ENCODE measurements at places on chromosomes 3 and 15.

GRCh38 chr3:10526366-10526765 lies 21.0 kb upstream of the ATP2B2 start:
- no peak for DNase-seq

GRCh38 chr15:71375934-71376333 lies 260.7 kb downstream of the THSD4 start:
- DNase-seq, result no peak

DNA sequence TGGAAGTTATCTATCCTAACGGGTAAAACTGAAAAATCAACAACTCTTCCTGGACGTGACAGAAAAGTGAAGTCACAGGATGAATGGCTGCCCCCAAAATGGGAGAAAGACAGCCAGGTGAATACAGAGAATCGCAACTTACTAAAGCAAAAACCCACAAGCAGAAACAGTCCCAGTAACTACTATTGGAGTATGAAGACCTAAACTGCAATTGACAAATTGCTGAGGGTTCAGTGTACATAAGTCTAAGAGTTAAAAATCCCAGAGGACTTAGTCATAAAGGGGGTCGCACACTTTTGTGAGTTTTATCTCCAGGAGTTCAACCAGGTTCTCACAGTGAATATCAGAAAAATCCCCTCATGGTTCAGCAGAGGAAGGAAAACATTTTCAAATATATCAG lies 56.8 kb upstream of the IMPG2 start:
- DNase-seq, result no peak

DNA sequence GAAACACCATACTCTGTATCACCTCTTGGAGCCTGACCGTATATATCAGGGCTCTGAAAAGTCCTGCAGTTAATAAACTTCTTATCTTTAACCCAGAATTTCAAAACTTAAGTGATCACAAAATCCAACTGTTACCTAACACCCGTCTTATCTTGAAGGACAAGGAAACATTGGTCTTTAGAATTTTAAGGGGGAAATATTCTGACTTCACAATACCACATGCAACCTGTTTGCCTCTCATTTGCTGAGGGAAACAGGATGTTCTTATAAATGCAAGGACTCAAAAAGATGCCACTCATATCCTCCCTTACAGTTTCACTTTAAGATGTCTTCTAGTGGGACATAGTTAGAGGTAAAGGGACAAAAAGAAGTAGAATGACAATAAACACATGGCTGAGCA lies 67.9 kb downstream of the CRTC3 start:
- DNase-seq, result no peak

DNA sequence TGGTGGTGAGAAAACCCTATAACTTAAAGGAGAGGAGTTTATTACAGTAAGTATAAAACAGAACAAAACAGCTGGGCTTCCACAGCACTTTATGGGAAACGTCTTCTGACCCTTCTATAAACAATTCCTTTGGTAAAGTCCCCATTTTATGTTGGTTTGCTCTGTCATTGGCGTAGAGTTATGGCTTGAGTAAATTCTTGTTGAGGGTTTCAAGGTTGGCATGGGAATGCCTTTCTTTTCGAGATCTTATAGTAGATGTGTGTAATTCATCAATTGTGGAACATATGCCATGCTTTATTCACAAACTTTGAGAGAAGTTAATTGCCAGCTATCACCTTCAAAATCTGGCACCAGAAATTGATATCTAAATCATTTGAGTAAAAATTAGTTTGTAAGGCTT lies 11.6 kb upstream of the CHL1 start:
- DNase-seq, result no peak

DNA sequence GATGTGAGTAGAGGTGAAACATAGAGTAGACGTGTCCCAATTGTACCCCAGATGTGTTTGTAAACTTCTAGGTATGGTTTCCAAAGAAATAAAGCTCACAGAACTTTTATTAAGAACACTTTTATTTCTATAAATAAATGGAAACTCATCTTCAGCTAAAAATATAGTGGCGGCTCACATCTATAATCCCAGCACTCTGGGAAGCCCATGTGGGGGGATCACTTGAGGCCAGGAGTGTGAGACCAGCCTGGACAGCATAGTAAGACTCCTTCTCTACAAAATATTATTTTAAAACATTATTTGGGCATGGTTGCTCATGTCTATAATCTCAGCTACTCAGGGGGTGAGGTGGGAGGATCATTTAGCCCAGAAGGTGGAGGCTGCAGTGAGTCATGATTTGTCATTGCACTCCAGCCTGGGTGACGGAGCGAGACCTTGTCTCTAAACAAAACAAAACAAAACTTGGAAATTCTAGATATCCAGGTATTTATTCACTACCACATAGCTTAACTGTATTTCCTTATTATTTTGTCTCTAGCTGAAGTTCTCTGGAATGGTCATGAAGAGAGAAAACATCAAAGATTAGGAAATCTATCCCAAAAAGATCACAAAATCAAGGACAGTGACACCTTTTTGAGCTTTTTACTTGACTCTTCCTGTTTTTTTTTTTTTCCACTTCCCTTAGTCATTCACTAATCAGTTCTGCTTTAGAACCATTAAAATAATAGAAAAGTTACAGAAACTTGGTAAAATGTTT lies 258.1 kb downstream of the TIGIT start:
- DNase-seq, result no peak

- no peak for DNase-seq
Measured at GRCh38 chr3:141710888-141711616, 27.0 kb upstream of the RNF7 start.

- DNase-seq, result no peak
Measured at GRCh38 chr3:46085421-46086082, 58.3 kb upstream of the XCR1 start.

DNA sequence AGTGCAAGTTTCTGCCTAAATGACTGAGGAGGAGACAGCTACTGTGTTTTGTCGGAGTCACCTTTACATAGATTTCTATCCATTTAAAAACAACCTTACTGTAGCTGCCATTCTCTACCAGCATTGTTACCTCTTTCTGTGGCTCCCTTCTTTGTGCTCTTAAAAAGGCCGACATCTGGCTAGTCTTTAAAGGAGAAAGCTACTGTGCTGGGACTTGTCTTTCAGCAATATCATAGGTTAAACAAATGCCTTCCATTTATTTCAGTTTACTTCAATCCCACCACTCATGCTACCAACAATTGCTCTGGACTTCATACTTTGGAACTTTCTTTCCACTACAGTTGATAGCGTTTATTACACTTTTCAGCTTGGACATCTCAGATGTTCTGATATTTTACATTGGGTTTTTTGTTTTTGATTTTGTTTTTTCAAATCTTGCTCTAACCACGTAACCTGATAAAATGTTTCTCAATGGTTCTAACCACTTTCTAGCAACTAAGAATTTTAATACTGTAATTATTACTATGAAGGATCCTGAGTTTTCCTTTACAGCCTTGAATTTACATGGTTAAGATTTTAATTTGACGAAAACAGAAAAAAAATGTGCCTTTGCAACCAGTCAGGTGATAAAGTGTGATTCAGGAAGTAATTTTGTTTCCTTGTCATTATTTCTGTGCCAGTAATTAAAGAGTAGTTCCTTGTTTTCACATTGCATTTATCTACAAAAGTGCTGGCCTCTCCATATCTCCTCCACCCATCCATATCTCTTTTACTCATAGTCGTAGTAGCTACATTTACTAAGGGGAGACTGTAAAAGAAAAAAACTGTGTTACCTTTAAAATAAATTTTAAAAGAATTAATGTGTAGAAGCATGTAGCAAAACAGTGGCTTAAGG lies 1.3 kb upstream of the CBLB start:
- no peak for DNase-seq

DNA sequence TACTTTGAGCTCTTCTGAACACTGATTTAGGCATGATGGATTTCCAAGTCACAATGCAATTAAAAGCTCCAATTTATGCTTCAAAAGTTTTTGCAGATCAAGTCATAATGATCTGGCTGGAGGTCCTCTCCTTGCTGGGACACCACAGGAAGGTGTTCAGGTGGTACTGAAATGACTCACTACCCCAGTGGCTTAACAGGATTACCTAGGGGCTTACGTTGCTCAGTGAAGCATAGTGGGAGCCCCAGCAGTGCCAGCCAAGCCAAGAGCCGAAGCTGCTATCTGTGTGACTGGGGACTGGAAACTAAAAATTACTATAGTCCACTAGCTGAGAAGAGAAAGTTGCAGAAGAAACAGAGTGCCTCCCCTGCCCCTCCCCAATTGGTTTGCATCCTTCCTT lies 110.1 kb upstream of the LPP start:
- no peak for DNase-seq

- DNase-seq, result no peak
Measured at GRCh38 chr3:148078658-148079057, 619.0 kb upstream of the AGTR1 start.

DNA sequence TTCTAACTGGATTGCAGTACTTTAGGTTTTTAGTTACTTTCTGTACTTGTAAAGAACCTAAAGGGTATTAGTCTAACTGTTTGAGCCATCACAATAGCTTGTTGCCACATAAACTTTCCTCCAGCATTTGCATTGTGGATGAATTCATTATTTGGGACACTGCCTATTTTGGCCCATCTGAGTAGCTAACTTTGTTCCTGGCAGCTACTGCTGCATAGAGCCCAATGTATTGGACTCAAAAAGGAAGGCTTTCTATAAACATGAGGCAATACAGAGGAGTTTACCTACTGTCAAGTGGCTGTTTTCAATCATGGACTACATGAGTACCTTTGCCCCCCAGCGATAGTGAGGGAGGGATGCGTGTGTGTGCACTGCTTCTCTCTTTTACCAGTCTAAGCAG lies 1.9 kb downstream of the ROBO2 start:
- DNase-seq, result no peak

DNA sequence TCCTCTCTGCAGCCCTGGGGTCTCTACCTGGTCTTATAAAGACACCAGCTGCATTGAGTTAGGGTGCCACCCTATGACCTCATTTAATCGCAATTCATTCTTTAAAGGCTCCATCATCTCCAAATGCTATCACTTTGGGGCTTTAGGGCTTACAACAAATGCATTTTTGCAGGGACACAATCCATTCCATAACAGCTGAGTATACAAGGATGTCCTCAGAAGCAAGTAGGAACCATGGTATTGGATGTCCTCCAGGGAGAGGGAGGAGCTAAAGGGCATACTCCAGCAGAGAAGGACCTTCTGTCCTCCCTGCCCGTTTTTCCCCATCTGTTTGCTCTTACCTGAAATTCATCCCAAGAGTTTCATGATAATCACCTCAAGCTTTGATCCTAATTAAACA lies 30.3 kb downstream of the UMPS start:
- DNase-seq, result no peak

DNA sequence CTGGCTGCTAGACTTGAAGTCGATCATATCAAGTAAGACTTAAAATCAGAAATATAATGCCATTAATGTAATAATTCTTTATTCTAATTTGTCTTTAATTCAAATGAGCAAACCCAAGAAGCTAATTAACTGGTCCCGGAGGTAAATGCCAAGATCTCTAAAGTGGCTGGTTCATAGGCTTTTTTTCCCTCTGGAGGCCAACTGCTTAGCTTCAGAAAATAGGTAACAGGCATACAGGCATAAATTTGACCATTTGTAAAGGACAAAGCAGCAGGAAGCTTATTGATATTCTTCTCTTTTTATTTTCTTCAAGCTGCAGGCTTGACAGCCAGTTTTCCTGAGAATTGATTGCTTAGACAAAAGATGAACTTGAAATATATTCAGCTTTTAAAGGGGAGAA lies 158.6 kb upstream of the RAP2B start:
- DNase-seq, result no peak

DNA sequence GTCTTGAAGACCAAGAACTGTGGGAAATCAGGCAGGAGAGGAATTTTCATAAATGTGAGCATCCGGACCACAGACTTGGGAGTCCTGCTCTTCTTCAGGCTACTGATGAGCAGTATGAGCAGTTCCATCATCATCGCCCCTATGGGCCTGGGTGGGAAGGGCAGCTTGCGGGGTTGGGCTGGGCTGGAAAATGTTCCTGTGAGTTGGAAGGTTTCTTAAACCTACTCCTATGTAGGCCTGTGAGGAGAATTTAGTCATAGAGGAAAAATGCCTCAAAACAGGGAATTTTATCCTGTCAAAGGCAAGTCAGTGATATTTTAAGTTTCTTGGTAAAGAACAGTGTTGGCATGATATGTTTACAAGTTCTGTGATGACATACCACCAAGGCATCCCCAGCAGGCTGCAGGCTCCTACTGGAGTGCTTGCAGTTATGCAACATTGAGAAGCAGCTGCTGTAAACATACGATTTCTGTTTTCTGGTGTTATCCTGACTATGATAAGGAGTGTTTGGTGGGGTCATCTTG lies 10.3 kb downstream of the MASP1 start:
- no peak for DNase-seq

GRCh38 chr3:47979070-47979469 lies 37.1 kb downstream of the MAP4 start:
- no peak for DNase-seq

- no peak for DNase-seq
Measured at GRCh38 chr3:48832684-48833083, 15.0 kb downstream of the PRKAR2A start.

DNA sequence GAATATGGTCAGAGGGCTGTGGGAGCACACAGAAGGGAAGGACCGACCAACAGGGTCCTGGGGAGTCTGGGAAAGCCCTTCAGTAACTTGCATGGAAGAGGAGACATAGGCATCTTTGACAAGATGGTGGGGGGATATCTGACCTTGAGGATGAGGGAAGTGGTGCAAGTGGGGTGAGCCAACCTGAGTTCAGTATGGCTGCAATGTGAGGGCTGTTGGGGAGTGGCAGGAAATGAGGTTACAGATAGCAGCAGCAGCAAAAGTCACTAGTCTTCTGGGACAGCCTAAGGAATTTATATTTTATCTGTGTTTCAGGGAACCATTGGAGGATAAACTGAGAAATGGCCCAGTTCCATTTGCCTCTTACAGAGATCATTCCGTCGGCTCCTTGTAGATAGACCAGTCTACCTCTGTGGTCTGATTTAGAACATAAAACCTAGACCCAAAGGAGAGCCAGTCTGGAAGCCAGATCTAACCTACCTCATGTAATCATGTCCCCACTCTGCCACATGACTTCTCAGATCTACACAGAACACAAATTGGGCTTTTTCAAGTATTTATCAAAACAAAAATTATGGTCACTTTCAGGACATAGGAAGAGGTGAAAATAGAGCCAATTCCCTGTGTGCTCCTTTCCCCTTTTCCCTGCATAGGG lies 75.6 kb downstream of the ST6GAL1 start:
- DNase-seq, result no peak

- DNase-seq, result no peak
Measured at GRCh38 chr3:119195151-119195476, 21.7 kb downstream of the UPK1B start.

Data from SK-N-SH (cell line).